D341Med (cell line): ENCODE measurements at places on chromosomes 13 and 19.

- no peak for DNase-seq
Measured at GRCh38 chr13:45696610-45697226, 5.4 kb upstream of the CBY2 start.

- no peak for DNase-seq
Measured at GRCh38 chr13:78758549-78758948, 99.6 kb upstream of the OBI1 start.

DNA sequence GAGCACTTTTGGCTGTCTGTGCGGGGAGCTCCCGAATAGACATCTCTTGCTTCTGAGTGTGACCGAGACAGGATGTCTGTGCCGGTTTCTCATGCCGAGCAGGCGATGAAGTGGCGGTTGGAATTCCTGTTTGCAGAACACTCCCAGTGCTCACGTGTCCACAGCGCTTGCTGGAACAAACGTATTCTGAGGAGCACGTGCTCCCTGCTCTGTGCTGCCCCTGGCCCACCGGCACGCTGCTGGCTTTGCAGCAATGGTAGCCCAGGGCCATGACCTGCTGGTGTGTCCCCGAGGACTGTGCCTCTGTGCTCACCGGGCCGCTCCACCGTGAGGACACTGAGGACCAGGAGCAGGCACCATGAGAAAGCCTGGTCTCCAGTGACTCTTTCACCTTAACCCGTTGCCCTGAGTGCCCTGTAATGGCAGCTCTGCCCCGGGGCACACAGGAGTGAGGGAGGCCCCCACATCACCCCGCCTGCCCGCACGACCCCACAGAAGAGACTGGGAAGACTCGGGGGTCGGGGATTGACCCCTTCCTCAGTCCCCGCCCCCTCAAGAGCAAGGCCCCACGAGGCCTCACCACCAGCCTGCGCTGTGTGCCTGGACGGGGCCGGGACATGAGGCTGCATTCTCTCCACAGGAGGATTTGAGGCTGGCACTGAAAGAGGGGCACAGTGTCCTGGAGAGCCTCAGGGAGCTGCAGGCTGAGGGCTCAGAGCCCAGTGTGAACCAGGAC, 40.0 kb upstream of the F7 start:
- no peak for DNase-seq

- no peak for DNase-seq
Measured at GRCh38 chr13:64688893-64689677, 2541.1 kb downstream of the PCDH9 start.

DNA sequence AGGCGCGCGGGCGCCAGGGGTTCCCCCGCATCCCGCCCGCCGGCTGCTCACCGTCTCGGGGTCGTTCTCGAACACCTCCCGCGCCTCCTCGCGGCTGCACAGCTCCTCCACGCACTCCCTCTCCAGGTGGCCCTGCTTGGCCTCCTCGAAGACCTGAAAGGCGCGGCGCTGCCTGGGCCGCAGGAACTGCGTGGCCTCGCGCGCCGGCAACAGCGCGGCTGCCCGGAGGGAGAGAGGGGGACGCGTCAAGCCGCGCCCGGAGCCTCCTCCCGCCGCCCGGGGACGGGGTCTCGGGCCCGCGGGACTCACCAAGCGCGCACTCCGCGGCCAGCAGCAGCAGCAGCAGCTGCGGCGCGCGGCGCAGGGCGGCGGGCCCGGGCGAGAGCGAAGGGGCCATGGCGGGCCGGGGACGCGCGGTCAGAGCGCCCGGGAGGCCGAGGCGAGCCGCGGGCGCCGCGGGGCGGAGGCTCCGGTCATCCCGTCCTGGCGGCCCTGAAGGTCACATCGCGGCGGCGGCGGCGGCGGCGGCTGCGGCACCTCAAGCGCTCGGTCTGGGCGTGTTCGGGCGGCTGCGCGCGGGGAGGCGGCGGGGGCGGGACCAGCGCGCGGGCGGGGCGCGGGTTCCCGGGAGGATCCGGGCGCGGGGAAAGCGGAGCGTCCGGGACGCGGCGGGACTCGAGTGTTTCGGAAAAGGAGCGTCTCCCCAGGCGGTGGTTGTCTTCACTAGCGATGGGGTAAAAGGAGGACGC, at the start of gene GAS6:
Gene GAS6, minus strand, starts transcription at position 553 of the 749 bp plus-strand sequence. Its CDS starts 156 bp downstream, at position 397.
- DNase-seq = peak; percentile 82

DNA sequence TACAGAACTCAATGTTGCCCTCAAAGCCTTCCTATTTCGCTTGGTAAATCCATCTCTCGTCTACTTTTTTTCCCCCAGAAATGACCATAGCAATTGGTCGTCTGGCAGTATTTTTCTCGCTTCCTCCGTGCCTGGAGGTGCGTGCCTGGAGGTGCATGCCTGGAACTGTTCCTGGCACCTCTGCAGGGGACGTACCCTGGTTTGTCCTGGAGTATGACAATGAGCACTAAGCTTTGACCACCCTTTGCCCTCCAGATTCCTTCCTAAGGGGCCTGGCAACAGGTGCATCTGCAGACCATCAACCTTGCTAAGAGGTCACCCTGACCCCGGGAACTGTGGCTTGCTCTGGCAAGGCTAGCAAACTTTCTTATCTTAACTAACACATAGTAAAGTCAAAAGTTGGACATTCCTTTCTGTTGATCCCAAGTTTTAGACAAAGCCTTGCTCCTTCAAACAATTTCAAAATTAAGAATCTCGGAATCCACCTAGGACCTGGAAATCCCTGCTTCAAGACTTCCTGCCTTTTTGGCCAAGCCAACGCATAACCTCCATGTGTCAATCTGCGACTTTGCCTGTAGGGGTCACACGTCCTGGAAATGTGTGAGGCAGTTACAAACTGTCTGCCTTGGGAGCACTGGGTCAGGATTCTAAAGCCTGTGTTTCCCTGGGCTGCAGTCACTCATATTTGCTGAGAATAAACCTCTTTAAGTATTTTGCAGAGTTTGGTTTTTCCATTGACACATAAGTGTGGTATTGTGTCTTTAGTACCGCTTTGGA, 28.8 kb upstream of the TUBGCP3 start:
- peak; percentile 66 for DNase-seq

DNA sequence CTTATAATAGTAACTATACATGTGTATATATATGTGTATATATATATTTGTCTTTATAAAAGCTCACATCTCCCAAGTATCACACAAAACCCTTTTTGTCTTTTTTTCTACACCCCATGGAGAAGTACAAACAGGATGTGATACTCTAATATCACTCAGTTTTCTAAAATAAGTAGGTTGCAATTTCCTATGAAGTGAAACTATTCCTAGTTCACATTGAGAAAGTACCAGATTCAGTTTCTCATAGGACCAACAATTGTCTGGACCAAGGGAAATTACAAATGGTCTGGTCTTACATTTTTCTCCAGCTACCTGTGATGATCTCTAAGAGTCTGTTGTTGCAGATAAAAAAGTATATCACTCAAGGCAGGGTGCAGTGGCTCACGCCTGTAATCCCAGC, 17.9 kb upstream of the LILRB1 start:
- no peak for DNase-seq

- no peak for DNase-seq
Measured at GRCh38 chr19:3672993-3673392, 27.3 kb downstream of the PIP5K1C start.

- DNase-seq = no peak
Measured at GRCh38 chr13:80054806-80055205, 286.1 kb downstream of the SPRY2 start.

GRCh38 chr13:112712451-112713207, 22.8 kb downstream of the ATP11A start:
- no peak for DNase-seq

- peak; percentile 62 for DNase-seq
Measured at GRCh38 chr19:1251330-1252220, 3.2 kb downstream of the MIDN start.

- DNase-seq = no peak
Measured at GRCh38 chr13:112042496-112042895, 24.5 kb upstream of the SOX1 start.

DNA sequence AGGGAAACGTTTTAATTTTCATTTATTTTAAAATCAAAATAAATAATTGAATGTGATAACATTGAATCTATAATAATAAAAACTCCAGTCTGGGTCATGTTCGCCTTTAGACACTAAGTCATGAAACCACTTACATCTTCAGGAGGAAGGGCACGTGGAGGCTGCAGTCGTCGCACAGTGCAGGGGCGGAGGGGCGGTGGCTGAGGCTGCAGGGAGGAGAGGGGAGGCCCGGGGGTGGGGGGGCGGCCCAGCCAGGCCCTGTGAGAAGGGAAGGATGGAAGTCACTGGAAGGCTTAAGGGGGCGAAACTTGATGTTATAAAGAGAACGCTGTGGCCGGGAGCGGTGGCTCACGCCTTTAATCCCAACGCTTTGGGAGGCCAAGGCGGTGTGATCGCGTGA, 14.9 kb upstream of the LATS2 start:
- DNase-seq = no peak

DNA sequence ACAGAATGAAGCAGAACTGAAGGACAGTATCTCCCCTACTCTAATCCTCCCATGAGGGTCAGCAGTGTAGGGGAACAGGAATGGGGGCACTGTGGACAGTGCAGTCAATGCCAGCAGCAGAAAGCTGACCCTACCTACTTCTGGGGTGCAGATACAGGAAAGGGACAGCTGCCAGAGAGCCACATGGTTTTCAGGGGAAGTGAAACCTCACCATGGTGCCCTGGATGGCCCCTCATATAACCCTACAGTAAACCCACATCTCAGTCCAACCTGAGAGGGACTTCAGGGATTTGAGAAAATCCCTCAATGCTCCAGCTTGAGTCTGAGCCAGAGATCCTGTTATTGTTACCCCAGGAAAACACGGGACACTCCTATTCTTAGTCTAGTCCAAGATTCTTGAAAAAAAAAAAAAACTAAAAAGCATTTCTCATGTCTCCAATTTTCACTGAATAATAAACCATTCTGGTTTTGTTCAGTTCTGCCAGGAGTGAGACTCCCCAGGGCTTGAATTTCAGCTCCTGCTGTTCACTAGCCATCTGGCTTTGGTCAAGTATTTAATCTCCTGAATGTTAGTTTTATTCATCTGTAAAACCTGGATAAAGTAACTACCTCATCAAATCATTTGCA, 511.6 kb upstream of the ARGLU1 start:
- DNase-seq = no peak

DNA sequence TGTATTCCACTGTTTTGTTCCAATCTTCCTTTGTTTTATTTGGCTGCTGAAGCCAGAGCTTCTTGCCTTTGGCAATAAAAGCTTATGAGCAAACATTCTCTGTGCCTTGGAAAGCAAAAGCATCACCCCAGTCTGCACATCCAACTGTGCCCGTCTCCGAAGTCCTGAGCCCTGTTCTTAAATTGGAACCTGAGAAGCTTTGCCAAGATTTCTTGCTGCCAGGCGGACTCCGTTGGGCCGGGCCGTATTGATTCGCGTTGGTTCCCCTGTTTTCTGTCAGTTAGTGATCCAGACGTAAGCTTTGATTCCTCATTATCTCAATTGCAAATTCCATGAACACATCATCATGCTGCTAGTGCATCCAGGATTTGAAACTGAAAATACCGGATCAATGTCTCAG, 793.0 kb downstream of the OLFM4 start:
- no peak for DNase-seq

DNA sequence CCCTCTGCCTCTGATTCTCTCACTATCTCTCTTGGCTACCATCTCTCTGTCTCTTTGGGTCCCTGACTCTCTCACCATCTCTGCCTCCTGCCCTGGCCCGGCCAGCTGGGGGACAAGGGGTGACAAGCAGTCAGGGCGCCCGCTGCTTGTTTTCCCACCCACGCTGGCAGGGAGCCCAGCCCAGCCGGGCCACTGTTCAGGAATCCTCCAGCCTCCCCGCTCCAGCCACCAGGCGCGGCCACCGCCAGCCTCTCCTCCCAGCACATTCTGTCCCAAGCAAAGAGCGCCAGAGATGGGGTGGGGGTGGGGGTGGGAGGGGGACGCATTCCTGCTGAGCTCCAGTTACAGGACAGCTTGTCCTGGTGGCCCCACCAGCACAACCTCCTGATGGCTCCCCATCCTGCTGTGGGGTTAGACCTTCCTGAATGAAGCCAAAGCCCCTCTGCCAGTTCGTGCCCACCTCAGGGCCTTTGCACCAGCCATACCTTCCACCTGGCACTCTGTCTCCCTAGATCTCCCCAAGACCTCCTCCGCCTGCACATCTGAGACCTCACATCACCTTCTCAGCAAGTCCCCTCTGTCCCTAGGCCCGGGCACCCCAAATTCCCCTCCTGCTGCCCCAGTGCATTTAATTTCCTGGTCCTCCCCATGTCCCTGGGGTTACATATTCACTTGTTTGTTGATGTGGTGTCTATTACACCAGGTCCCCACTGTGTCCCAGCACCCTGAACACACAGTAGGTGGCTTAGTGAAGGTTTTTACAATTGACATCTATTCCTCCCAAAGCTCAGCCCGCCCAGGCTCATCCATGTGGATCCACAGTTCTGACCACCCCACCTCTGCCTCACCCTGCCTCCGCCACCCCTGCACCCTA, 12.5 kb downstream of the ARRDC2 start:
- DNase-seq = no peak

DNA sequence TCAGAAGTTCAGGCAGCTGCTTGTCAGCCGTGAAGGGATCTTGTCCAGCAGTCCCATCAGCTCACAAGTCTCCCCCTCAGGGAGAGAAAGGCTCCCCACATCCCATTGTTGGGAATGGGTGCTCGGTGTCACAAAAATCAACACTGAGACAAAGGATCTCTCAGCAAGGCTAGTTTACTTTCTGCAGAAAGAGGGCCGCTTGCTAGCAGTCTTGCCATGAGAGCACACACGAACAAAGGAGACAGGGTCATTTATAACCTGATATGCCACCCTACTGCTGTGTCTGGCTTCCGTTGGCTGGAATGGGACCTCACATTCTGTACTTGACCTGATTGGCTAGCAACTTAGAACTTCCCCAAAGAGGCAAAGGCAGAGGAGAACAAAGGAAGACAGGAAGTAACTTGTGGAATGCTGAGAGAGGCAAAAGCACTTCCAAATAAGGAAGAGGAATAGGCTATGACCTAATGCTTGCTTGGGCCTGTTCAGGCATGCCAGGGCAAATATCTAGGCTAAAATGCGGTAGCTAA, 8.7 kb upstream of the IGFL3 start:
- DNase-seq = peak; percentile 38

- DNase-seq = no peak
Measured at GRCh38 chr13:77423296-77423695, 96.4 kb upstream of the MYCBP2 start.

GRCh38 chr19:40625406-40626120, 24.4 kb downstream of the LTBP4 start:
- no peak for DNase-seq

DNA sequence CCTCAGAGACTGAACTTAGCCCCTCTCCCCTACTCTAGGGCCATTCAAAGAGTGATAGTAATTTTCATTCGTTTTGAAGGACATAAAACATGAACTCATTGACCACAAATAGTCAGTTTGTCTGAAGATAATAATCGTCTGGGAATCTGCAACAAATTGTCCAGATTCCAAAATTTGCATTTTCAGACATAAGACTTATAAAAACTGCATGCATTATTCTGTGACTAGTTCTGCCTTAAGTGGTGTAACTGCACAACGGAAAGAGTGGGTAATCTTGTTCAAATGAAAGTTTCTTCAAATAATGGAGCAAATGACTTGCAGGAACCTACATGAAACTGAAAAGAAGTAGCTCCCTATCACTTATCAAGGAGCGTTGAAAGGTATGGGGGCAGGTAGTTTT, 8.4 kb downstream of the CSNK1A1L start:
- no peak for DNase-seq

- DNase-seq = no peak
Measured at GRCh38 chr19:1467490-1468273, 11.3 kb downstream of the C19orf25 start.
